ENCODE measurements at places on chromosomes 1 and 21.

- DNase-seq: peak; percentile 21
Observed at GRCh38 chr1:119008483-119009311, 20.6 kb upstream of the TBX15 start.

DNA sequence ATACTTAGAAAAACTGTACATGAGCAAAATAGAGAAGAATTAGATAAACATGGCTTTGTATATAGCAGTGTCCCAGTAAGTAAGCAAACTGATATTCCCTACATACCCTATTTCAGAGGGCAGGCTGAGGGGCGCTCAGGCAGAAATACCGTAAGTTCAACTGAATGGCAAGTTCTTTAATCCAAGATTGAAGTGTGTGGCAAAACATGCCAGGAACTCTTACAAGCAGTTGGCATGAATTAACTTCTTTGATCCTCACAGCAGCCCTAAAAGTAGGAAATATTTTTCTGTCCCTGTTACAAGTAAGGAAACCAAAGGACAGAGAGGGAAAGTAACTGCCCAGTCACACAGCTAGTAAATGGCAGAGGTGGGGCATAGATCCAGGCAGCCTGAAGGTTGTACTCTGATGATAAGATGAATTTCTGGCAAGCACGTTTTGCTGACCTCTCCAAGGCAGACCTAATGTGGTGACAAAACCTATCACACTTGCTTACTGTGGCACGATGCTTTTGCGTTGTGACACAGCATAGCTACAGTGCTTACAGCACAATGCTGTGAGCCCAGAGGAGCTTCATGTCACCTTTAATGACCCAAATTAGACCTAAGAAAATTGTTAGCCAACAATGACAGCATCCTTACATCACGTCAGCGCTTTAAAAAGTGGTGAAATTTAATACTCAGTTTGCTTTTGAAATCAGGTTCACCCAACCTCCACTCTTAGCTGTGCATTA, 35.0 kb upstream of the THEM4 start:
- DNase-seq: no peak

GRCh38 chr1:24643363-24644099, 429 bp downstream of the SRRM1 start:
- DNase-seq: no peak

DNA sequence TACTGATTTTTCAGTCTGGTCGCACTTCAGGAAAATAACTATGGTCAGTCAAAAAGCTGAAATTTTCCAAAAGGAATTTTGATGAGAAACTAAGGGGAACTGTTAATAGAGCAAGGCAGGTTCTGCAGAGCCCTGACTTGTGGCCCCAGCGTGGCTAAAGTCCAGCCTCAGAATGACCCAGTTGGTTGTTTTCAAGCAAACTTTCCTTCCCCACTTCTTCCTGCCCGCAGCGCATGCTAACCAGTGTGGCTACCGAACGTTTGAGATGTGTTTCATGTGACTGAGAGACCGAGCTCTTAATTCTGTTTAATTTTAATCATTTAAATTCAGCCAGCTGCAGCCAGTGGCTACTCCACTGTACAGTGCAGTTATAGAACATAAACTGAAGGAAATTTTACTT, 6.2 kb upstream of the IL10RB start:
- no peak for DNase-seq

GRCh38 chr1:24999906-25000305, 69.8 kb upstream of the RUNX3 start:
- DNase-seq: no peak

- DNase-seq: no peak
Observed at GRCh38 chr1:167065471-167065870, 24.7 kb downstream of the GPA33 start.

DNA sequence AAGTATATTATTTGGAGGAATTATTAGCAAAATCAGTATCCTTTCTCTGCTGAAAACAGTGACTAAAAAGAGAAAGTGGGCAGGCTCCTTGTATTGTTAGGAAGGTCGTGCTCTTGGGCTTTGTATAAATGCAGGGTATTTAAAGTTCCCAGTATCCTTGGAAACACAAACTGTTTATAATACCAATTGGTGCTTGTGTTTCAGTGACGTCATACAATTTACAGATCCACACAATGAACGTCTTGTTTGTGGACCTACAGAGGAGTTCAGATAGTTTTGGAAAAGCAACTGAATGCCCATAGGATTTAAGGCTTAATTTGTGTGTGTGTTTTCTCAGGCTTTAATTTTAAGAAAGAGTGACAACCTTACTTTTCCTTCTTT, 168.2 kb downstream of the RASAL2 start:
- no peak for DNase-seq

DNA sequence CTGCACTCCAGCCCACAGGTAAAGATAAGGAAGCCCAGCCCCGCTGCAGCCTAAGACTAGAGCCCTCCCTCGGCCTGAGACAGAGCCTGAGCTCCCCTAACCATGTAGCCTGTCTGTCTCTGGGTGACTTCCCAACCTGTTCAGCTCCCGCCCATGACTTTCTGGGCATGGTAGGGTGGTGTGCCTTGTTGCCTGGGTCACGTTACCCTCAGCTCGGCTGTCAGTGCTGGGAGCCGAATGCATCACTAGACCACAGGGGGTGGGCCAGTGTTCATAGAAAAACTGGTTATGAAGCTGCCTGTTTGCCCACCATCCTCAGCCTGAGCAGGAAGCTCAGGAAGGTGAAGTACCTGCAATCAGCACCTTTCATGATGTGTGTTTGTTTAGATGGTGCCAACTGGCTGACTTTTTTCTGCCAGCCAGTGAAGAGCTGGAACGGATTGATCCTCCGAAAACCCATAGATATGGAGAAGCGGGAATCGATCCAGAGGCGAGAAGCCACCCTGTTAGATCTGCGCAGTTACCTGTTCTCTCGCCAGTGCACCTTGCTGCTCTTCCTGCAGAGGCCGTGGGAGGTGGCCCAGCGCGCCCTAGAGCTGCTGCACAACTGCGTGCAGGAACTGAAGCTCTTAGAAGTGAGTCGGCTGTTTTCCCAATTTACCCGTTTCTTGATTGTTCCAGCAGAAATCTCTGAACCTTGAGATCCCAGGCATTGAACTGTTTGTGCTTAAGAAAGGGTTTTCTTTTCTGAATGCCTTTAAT, 43.9 kb upstream of the PWP2 start:
- DNase-seq: no peak

DNA sequence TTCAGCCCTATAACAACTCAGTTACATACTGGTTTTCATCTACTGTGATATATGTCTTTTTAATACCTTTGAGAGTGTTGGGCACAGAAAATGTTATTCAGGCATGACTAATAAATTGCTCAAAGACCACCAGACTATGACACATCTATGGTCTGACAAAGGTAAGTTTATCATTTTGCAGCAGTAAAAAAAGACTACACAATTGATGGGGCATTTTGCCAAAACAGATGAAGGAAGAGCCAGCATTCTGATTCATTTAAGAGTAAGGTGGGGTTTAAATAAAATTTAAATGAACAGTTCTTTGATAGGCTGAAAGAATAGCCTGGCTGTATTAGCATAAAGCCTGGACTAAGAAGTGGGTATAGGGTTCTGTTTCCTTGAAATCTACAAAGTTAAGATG, 8.8 kb upstream of the RNPC3 start:
- DNase-seq: no peak

DNA sequence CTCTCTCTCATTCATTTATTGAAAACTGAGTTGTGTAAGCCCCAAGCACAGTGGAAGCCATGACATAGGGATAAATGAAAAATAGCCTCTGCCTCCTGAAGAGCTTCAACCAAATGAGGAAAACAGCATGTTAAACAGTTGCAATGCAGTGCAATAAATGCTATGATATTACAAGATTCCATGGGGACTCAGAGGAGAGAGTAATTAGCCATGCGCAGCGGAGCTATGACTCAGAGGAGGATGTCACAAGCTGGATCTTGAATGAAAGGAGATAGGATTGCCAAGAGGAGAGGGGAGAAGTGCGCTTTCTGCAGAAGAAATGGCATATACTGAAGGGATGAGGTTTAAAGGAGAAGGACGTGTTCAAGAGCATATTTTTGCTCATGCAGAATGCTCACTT, 231.3 kb upstream of the PLXNA2 start:
- no peak for DNase-seq

- no peak for DNase-seq
Observed at GRCh38 chr1:2507744-2508155, 18.6 kb downstream of the PANK4 start.

- DNase-seq: no peak
Observed at GRCh38 chr1:46653405-46653958, 14.7 kb downstream of the ATPAF1 start.

DNA sequence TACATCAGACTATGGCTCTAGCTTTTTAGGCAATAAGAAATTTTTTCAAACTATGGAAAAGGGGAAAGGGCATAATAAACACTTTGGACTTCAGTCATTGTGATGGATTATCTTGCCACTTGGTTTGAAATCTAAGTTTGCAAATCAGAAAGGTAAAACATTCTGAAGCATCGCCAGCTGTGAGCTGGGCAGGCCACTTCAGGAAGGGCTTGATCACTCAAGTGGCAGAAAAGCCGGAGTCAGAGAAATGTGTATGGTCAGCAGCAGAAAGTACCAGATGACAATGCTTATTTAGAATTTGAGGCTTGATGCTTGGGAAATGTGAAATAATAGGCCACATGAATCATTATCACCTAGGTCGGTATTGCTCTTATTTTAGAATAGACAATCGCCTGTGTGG, 79.7 kb downstream of the ZNF648 start:
- no peak for DNase-seq

- no peak for DNase-seq
Observed at GRCh38 chr1:119139403-119139802, 1.1 kb downstream of the WARS2 start.

- DNase-seq: no peak
Observed at GRCh38 chr1:30270461-30270860, 452.9 kb downstream of the MATN1 start.

GRCh38 chr1:62530516-62531154, 66.7 kb upstream of the ANGPTL3 start:
- peak; percentile 5 for DNase-seq

- DNase-seq: no peak
Observed at GRCh38 chr1:203437696-203438315, 37.8 kb upstream of the PRELP start.

- DNase-seq: no peak
Observed at GRCh38 chr21:35525443-35525842, 476.3 kb upstream of the RUNX1 start.

DNA sequence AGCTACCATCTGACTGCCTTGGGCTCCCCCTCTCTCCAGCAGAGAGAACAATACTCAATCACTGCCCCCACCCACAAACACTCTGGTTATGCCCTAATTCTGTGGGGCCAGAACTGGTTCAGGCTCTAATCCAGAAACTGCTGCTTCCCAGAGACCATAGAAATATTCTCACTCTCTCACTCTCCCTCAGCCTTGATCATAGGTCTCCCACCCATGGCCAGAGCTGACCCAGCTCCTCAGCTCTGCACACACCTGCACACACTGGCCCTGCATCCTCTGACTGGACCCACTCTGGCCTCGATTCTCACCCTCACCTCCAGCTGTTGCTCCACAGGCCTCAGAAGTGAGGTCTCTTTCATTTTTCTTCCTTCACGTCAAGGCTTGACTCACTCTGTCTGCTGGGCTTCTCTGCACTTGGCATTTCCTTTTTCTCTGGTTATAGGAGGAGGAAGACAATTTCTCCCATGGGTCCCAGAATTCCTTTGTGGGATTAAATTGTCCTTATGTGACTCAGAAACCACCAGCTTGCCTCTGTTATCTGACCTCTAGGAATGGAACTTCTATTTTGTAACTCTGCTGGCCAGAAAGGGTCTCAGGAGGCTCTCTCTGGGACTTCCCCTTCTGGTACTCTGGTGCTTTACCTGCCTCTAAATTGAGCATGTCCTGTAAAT, 15.6 kb upstream of the ZMYM6 start:
- DNase-seq: no peak

DNA sequence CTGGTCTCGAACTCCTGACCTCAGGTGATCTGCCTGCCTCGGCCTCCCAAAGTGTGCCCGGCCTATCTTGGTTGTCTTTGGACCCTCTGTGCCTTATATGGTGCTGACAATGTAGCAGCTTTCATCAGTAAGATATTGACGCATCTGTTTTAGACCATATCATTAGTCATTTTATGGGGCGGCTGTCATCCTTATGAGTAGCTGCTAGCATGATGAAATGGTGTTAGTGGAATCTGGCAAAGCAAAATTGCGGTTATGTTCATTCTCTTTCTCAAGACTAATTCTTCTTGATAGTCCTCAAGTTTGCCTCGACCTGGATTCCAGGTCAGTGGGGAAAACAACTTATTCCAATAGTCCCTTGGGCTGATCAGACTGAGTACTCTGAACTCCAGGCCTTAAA, 199.9 kb downstream of the PRDM2 start:
- DNase-seq: no peak

- no peak for DNase-seq
Observed at GRCh38 chr21:42645211-42646075, 8.0 kb upstream of the PDE9A start.

GRCh38 chr1:67645495-67646144, 39.4 kb upstream of the GADD45A start:
- DNase-seq: peak; percentile 61

- DNase-seq: peak; percentile 10
Observed at GRCh38 chr21:17925899-17926298, 106.7 kb upstream of the C21orf91 start.

GRCh38 chr1:66978201-66978600, 53.4 kb downstream of the MIER1 start:
- no peak for DNase-seq

- DNase-seq: no peak
Observed at GRCh38 chr1:53552981-53553733, 94.0 kb downstream of the DMRTB1 start.

DNA sequence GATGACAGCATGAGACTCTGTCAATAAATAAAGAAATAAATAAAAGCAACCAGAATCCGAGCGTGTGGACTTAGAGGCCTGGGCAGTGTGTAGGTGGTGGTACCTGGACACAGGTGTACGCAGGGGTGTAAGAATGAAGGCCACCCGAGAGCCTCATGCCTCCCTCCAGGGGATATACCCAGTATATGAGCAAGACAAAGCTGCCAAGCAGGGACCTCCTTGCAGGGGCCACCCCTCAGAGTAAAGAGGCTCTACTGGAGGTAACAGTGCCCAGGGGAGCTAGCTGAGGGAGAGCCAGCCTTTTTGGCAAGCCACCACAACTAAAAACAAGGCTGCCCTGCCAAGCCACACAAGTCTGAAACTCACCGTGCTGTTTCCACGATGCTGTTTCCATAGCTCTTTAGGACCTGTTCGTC, 179.2 kb upstream of the RAB4A start:
- no peak for DNase-seq

DNA sequence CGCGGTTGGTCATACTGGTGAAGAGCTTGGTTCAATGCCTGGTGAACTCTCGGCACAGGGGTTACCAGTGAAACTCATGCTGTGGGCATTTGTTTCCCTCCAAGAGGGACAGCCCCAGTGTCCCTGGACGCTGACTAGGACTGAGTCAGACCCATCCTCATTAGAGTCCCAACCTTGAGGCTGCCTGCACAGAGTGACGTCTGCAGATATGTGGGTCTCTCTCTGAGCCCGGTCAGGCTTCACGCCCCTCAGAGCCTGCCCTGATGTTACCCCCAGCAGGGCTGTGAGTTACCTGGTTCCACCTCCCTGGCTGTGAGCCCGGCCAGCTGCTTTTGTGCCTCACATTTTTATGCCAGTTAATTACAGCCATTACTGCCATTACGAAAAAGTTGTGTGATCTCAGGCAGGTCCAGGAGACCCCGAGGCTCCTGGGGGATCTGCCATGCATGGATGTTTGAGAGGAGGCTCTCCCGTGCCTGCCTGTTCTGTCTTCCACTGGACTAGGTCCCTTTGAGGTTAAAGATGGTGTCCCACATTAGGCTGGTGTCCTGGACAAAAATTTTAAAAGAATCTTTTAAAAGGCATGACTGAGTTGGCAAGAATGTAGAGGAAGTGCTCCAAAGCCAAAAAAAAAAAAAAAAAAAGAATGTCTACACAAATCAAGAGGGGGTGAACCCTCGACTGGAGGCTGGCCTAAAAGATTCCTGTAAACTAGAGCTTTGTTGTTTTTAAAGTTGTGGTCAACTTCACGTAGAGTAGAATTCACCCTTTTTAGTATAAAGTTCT, 36.6 kb upstream of the PADI1 start:
- DNase-seq: no peak
